ENCODE measurements at places on chromosomes 16 and 17.
A peak's percentile ranks its signal among the peaks of the same experiment; 100 is the strongest.

DNA sequence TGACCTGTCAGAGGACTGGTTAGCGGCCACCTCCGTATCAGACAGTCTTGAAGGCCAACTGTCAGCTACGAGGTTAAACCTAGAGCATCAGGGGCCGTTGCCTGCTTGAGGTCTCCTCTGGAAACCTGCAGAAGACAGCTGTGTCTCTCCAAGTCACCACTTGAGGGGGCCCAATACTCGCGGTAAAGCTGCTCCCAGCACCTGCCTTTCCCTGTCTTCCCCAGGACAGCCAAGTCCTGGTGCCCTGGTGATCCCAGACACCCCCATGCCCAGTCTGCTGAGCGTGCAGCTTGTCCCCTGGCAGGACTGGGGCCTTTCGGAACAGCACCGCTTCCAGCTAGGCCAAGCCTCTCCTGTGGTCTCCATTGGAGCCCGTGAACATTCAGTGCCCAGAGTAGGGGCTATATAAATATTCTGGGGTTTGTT lies 80.1 kb downstream of the DNAH17 start:
- DNase-seq = peak; percentile 41

DNA sequence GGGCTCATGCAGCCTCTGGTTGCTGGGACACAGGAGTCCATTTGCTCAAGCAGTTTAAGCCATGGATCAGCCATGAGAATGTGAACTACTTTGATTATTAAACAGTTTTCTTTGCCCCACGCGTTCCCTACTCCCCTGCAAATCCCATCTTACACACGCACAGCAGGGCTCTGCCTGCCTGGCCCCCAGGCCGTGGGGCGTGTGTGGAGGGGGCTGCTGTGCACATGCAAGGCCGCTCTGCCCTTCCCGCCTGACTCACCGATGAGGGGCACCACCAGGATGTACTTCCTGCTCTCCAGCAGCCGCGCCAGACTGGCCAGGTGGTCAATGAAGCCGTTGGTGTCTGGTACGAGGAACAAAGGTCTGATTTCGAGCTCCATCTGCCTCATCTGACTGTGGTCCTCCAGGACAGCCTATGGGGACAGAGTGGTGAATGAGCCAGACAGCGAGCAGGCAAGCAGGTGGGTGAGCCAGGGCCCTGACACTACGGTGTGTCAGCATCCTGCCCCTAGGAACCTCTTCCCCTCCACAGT lies 13.7 kb downstream of the HIC1 start:
- DNase-seq = no peak

DNA sequence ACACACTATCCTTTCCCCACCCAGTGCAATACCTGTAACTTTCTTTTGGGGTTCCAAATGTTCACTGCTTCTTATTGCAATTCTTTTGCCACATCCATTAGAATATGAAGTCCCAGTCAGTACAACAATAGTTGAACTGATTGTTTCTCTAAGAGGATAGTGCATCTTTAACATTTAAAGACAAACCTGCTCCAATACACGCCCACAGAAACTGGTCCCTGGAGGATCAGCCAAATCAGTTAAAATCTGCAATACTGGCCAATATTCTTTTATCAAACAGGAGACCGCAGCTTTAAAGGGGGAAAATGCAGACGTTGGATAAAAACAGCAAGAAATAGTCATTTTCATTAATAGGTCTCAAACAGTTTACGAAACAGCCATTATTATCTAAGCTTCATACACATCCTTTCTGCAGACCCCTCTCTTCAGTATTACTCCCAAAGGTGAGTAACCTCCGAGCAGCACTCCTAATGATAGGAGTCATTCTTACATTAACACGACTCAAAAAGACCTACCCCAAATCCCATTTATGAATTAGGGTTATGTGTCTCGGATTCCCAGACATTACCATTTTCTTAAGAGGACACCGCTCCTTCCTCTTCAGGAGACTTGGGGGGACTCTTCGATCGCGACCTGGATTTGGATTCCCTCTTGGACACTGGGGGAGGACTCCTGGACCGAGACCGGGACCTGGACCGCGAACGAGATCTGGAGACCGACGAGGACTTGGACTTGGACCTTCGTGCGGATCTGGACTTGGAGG lies 1.4 kb downstream of the SRSF2 start:
- peak; percentile 29 for DNase-seq

DNA sequence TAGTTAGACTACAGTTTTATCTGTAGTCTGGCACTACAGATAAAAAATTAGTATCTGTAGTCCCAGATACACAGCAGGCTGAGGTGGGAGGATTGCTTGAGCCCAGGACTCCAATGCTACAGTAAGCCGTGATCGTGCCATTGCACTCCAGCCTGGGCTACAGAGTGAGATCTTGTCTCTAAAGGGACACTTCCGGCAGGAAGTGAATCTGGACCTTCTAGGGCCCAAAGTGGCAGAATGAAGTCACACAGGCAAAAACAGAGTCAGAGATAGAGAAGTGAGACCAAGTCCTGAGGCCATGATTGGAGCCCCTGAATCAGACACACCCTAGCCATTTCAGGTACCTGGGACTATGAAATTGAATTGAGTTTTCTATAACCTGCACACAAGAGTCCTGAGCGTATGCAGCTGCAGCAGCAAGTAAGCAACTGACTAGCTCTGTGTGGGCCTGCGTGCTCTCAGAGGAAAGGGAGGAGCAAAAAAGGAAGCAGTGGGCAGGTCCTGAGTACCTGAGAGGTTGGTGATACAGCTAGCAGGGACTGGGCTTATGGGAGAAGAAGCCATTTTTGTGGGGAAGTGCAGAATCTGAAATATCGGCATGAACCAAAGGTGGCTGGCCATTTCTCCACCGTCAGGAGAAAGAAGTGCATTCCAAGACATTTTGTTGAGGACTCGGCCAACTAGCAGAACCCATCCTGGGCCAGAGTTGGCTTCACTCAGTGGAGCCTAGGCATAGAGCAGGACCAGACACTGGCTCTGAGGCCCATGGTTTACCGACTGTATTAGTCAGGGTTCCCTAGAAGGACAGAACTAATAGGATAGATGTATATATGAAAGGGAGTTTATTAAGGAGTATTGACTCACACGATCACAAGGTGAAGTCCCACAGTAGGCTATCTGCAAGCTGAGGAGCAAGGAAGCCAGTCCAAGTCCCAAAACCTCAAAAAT lies 27.2 kb upstream of the BRD7 start:
- no peak for DNase-seq

- DNase-seq = no peak
Measured at GRCh38 chr16:19874851-19875546, 9.6 kb downstream of the GPRC5B start.

GRCh38 chr16:84917492-84917891 lies 93.8 kb downstream of the ZDHHC7 start:
- no peak for DNase-seq

DNA sequence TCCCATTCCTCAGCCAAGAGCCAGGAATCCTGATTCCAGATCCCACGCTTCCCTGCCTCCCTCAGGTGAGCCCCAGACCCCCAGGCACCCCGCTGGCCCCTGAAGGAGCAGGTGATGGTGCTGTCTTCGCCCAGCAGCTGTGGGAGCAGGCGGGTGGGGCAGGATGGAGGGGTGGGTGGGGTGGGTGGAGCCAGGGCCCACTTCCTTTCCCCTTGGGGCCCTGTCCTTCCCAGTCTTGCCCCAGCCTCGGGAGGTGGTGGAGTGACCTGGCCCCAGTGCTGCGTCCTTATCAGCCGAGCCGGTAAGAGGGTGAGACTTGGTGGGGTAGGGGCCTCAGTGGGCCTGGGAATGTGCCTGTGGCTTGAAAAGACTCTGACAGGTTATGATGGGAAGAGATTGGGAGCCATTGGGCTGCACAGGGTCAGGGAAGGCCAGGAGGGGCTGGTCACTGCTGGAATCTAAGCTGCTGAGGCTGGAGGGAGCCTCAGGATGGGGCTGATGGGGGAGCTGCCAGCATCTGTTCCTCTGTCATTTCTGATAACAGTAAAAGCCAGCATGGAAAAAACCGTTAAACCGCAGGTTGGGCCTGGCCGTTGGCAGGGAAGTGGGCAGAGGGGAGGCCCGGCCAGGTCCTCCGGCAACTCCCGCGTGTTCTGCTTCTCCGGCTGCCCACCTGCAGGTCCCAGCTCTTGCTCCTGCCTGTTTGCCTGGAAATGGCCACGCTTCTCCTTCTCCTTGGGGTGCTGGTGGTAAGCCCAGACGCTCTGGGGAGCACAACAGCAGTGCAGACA lies at the start of gene SPN:
Gene SPN (plus strand): TSS at position 232 of the 791 bp plus-strand sequence. CDS start 482 bp downstream, at position 714.
- DNase-seq = no peak

DNA sequence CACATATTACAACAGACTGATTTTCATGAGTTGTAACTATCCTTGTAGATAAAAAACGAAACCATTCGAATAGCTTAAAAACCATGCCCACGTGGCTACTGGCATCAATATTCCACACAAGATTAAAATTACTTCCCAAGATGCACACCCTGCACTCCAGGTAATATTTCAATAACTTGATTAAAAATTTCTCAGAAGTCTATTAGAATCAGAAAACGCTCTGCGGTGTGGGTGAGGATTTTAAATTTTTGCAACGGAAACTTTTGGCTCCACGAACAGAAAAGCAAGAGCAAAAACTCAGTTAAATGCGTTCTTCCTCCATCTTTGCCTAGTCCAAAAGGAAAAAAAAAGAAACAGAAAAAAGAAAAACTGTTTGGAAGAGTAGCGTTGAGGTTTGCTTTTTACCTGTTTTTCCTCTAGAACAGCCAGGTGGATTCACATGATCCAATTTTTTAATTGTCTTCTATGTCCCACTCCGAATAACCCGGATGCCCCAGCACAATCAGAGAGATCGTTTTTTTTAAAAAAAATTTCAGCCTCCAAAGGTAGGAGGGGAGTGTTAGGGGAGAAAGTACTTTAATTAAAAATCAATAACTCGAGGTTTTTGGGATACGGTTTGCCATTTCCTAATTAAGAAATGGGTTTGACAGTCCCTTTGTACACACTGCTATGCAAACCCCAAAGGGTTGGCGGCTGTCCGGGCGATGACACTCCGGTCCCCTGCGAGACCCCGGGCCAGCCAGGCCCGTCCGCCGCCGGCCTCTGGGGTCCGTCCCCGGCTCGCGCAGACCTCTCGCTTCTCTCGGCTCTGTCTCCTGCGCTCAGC lies 708 bp upstream of the NFAT5 start:
- peak; percentile 71 for DNase-seq

GRCh38 chr16:77043076-77043475 lies 147.9 kb upstream of the MON1B start:
- no peak for DNase-seq

GRCh38 chr17:78479369-78479768 lies 97.8 kb downstream of the DNAH17 start:
- no peak for DNase-seq

GRCh38 chr16:49588729-49589384 lies 215.3 kb downstream of the C16orf78 start:
- DNase-seq = no peak

GRCh38 chr17:50839591-50840310 lies 4.4 kb downstream of the WFIKKN2 start:
- no peak for DNase-seq

- no peak for DNase-seq
Measured at GRCh38 chr16:52234626-52235025, 312.3 kb downstream of the TOX3 start.

DNA sequence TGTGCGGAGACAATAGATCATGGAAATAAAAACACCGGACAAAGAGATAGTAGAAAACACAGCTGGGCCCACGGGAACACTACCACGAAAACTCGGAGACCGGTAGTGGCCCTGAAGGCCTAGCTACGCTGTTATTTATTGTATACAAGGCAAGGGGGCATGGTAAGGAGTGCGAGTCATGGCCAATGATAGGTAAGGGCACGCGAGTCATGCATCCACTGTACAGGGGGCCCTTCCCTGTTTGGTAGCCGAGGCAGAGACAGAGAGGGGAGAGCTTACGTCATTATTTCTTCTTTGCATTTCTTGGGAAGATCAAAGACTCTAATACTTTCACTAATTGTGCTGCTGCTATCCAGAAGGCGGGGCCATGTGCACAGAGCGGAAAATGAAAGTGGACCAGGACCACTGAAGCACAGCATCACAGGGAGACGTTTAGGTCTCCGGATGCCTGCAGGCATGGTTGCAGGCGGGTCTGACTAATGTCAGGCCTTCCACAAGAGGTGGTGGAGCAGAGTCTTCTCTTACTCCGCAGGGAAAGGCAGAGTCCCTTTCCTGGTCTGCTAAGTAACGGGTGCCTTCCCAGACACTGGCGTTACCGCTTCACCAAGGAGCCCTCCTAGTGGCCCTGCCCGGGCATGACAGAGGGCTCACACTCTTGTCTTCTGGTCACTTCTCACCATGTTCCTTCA lies 74.4 kb upstream of the ARL4D start:
- DNase-seq = no peak

GRCh38 chr16:54027062-54027461 lies 259.5 kb downstream of the IRX3 start:
- peak; percentile 8 for DNase-seq

DNA sequence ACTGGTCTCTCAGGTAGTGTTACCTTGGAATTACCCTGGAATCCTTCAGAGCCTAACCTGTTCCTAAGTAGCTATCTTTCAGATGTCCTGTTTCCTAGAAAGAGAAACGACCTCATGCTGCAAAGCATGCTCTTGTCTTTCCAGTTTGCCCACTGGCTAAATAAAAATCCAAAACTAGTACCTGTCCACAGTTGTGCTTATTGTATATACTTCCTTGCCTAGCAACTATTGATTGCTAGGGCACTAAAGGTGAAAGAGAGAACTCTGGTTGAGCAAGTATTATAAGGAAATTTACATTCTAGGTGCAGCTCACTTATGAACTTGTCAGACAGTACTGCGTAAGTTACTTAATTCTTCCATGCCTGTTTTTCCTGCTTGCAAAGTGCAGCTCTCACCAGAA lies 38.5 kb downstream of the LIG3 start:
- no peak for DNase-seq

DNA sequence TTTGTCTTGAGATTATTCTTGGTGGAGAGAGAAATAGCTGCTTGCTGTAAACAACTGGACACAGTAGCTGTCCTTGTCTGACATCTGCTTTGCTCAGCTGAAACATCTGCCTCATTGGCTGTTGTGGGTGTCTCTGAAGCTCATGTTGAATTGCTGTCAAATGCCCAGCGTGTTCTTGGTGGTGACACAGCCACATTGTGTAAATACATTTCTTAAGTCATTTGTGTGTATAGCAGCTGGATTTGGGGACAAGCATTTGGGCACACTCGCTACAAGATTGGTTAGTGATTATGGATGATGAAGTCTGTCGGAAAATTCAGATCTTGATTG lies 5.3 kb downstream of the FAM234A start:
- DNase-seq = no peak

GRCh38 chr17:16255481-16255921 lies 38.5 kb downstream of the PIGL start:
- DNase-seq = no peak

GRCh38 chr16:3966681-3967080 lies 86.2 kb upstream of the CREBBP start:
- no peak for DNase-seq

- DNase-seq = no peak
Measured at GRCh38 chr17:78264590-78264989, 33.2 kb downstream of the TMEM235 start.

DNA sequence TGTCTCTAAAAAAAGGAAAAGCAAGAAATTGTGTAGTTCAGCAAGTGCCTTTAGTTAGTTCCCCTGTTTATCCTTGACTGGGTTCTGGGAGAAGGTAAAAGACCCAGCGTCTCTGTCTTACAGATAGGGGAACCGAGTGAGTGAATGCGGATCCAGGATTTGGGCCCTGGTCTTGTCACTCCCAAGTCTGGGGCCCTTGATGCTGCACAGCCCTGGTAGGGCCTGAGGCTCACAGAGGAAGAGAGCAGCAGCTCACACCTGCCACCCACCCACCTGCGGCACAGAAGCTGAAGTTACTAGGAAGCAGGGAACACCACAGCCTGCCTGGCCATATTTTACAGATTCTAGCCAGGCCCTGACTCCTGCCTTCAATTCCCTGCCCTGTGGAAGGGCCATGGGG lies 22.2 kb downstream of the LASP1 start:
- DNase-seq = no peak

GRCh38 chr17:50035421-50035879 lies 20.5 kb upstream of the ITGA3 start:
- DNase-seq = no peak
